ENCODE measurements at places on chromosomes 3 and 15.

- no peak for DNase-seq
These were observed 104.6 kb upstream of the ADAMTS9 start for GRCh38 chr3:64792445-64792844.

GRCh38 chr3:11201251-11202019 is 47.1 kb downstream of the HRH1 start:
- DNase-seq, result no peak

GRCh38 chr3:116966649-116967048 is 257.1 kb downstream of the TUSC7 start:
- no peak for DNase-seq

- no peak for DNase-seq
These were observed 428.4 kb upstream of the KCNMB2 start for GRCh38 chr3:178107804-178108203.

DNA sequence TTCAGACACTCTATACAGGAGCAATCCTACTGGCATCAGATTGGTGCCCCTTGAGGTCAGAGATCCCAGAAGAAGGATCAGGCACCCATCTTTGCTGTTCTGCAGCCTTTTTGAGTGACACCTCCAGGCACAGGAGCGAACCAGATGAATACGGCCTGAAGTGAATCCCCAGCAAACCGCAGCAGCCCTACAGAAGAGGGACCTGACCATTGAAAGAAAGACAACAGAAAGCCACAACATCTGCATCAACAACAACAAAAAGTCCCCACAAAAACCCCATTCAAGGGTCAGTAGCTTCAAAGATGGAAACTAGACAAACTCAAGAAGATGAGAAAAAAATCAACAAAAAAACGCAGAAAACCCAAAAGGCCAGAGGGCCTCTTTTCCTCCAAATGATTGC is 130.4 kb downstream of the PPM1L start:
- no peak for DNase-seq

DNA sequence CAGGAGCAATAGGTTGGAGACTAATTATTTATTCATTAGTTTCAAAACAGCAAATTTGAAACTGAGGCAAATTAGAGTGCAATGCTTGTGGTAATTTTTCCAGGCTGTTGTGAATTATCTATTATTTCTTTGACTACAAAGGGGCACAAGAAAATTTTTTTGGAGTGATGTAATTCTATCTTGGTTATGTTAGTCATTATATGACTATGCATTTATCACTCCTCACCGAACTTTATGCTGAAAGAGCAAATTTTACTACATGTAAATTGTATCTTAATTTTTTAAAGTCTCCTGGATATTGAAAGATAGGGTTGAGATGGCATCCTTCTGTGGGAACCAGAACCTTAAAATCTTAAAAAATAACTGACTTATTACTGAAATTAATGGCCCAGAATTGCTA is 320.0 kb upstream of the ROBO1 start:
- no peak for DNase-seq

GRCh38 chr15:48300038-48300437 is 31.2 kb upstream of the DUT start:
- no peak for DNase-seq

GRCh38 chr3:143339451-143339850 is 219.9 kb downstream of the CHST2 start:
- DNase-seq, result no peak

- peak; percentile 97 for DNase-seq
These were observed at the start of gene TFG for GRCh38 chr3:100708989-100709841. Gene TFG (plus strand): TSS chr3:100709494. CDS start chr3:100713686, 4,192 bp downstream.

- no peak for DNase-seq
These were observed 97.7 kb upstream of the ATP2B2 start for GRCh38 chr3:10602769-10603768.

DNA sequence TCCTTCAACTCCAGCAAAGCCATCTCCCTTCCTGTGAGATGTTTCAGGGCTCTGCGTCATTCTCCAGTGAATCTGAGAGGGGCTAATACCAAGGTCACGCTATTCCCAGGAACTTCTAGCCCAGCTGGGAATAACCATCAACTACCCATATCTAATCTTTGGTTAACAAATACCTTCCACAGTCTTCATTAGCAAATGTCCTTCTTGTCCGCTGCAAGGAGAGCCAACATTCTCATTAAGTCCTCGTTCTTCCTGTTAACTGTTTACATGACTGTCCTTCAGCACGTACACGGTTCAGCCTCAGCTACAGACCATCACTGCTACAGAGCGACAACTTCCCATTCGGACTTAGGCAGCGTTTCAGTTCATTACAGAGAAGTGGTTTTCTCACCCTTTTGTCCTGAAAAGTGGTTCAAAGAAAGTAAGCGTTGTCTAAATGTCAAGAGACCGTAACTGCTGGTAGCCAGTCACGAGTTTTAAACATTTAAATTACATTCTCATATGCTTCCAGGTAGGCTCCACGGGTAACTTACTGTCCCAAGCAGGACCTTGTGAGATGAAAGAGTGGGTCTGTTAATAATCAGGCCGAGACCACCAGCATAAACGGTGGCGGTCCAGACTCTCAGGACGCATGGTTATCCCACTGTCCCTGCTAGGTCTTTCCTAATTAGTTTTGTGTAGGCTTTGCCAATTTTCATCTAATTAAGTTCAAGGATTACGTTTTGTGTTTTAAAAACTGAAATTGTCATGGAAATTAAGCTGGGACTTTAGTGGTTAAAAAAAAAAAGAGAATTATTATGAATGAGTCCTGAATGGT is 63.8 kb downstream of the CHSY1 start:
- DNase-seq, result no peak

GRCh38 chr15:81749716-81750375 is 296.0 kb downstream of the MEX3B start:
- DNase-seq, result no peak

DNA sequence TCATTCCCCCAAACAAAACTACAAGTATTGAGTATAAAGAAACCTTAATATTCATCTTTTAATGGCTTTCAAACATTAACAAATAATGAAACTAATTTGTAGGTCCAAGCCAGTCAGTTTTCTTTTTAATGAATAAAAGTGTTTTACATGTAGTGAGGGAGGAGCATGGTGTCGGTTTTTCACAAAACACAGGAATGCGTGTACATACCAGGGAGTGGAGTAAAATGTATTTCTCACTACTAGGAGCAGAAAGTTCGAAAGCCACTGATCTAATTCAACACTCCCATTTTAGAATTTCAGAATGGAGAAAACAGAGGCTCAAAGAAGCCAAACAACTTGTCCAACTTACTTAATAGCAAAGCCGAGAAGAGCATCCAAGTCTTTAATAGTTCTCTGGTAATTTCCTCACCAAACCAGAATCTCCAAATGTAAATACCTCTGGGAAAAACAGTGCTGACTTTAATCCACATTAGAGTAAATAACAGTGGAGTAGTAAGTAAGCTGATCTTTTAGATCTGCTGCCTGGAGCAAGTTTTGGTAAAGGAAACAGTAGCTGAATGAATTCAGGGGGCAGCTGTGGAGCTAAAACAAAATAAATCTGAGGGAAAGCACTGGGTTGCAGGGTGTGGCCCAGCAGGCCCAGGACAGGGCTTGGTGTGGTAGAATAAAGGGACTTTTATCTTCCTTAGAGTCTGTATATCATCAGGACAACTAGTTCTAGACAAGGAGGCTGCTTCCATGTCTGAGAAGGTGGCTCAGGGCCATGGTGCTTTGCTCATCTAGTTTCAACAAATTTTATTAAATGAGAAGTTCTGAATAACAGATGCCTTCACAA is 7.9 kb downstream of the ANP32A start:
- no peak for DNase-seq

- DNase-seq, result no peak
These were observed 116.7 kb downstream of the CADPS start for GRCh38 chr3:62758296-62759066.

DNA sequence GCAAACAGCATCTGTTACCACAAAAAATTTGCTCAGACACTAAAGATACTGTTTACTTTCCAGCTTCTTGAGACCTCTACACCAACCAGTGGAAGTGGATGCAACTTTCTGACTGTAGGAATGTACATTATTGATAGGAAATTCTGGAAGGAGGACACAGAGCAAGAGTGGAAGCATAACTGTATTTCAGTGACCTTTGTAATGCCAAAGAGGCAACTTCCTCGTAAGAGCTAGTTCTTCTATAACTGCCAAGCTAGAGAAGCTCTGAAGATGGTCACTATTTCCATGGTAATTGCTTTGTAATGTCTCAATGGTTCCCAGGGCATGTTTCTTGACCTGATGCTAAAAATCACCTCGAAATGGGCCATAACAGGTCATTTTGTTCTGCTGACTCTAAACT is 96.3 kb upstream of the SLC2A2 start:
- no peak for DNase-seq

Measured in hypothalamus (tissue), 51 donors.